ENCODE measurements at places on chromosomes 6 and 20.

DNA sequence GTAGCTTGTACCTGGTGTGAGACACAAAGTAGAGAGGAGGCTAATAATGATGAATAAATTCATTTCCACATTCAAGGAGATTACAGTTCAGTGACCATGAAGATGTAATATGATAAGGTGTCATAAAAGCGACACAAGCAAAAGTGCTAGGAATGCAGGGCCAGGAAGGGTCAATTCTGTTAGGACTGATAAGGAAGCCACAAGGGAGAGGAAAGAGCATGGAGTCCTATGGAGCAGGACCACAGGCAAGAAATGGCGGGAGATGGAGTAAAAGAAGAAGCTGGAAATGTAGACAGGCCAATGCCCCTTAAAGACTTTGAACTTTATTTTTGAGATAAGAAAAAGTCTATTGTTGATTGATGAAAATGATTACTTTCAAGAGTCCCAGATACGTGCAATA is 161.8 kb upstream of the KCNK16 start:
- DNase-seq: no peak

GRCh38 chr20:57802765-57803507 is 93.1 kb upstream of the PMEPA1 start:
- no peak for DNase-seq

GRCh38 chr20:46341074-46342009 is 33.0 kb upstream of the CDH22 start:
- DNase-seq: no peak

GRCh38 chr6:25731721-25732120 is 22.8 kb upstream of the SLC17A4 start:
- no peak for DNase-seq

DNA sequence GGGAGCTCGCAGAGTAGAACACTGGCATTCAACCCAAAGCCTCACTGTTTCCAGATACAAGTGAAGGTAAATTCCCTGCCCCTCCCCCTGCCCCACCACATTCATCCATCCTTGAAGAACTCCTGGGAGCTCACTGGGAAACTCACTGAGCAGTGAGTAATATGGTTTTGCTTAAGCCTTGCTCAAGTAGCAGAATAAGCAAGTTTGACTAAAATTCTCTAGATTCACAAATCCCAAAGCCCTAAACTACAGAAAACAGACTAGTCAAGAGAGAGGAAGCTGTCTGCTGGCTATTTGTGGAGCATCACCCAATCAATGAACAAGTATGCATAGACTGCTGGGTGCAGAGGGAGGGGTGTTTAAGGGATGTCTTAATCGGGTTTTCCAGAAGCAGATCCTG is 82.1 kb downstream of the UNC5CL start:
- DNase-seq: no peak

- DNase-seq: no peak
Observed at GRCh38 chr6:129748901-129749748, 39.1 kb upstream of the ARHGAP18 start.

DNA sequence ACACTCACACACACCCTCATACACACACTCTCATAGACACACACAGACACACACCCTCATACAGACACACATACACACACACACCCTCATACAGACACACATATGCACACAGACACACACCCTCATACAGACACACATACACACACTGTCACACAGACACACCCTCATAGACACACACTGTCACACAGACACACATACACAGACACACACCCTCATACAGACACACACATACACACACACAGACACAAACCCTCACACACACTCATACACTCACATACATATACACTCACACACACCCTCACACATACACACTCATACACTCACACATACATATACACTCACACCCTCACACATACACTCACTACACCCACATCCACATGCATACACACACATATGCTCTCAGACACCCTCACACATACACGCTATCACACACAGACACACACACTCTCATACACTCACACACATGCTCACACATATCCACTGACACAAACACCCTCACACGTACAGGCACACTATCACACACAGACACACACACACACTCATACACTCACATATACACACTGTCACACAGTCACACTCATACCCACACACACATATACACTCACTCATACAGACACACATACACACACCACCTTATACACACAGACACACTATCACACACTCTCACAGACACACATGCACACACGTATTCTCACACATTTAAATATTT is 9.1 kb downstream of the ADIG start:
- no peak for DNase-seq

DNA sequence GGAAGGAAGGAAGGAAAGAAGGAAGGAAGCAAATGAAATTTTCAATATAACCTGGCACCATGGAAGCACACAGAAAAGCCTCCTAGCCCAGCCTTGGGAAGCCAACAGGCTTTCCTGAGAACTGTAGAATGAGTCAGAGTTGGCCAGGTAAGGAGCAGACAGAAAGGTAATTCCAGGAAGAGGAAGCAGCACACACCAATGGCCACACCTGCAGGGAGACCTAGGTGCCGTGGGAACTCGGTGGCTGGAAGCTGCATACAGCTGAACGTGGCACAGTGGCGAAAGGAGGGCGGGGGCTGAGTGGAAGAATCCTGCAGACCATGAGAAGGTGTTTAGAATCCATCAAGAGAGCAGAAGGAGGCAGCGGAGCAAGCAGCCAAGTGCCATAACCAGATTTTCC is 224.8 kb upstream of the RREB1 start:
- DNase-seq: no peak

GRCh38 chr6:111987295-111987694 is 66.6 kb upstream of the CCN6 start:
- DNase-seq: no peak

- no peak for DNase-seq
Observed at GRCh38 chr6:108166664-108167448, 1.0 kb downstream of the NR2E1 start.

DNA sequence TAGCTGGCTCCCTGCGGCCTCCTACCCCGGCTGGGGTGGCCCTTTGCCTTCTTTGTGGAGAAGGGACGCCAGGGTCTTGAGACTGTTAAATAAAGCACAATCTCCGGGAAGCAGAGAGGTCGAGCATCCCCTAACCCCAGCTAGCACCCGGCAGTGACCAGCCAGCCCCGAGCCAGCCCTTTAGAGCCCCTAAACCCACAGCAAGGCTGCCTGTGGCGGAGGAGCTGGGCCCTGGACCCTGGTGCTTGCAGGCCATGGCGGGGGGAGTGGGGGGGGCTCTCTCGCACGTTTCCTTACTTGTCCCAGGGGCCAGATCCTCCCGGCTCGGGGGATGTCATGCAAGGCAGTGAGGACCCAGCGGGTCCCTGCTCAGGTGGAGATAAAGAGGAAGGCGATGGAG is 49.2 kb upstream of the GATA5 start:
- no peak for DNase-seq

DNA sequence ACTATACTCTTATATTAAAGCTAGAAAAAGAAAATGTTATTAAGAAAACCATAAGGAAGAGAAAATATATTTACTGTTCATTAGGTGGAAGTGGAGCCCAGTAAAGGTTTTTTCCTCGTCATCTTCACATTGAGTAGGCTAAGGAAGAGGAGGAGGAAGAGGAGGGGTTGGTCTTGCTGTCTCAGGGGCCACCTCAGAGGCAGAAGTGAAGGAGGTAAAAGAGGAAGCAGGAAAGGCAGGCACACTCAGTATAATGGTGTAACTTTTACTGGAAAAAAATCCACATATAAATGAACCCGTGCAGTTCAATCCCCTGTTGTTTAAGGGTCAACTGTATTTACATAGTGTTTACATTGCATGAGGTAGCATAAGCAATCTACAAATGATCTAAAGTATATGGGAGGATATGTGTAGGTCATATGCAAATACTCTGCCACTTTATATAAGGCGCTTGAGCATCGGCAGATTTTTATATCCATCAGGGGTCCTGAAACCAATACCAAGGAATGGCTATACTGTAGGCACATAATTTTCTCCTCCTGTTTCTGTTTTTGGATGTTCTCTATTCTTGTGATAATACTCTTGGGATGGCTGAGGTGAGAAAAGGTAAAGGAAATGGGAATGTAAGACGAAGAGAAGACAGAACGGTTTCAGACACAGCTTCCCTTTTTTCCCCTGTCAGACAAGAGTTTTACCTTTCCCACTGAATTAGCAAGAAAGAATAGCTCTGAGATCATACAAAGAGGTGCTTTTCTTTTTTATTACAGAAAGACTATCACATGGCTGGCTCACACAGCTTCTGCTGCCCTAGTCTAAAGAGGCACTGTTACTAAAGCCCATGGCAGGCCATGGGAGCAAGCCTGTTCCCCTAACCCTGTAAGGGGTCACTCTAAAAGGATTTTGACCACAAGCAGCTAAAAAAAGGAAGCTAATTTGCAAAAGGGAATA is 59.9 kb downstream of the NUDT3 start:
- DNase-seq: no peak

GRCh38 chr6:43838276-43839036 is 68.4 kb downstream of the VEGFA start:
- DNase-seq: no peak

- DNase-seq: no peak
Observed at GRCh38 chr6:121652726-121653623, 217.5 kb downstream of the GJA1 start.

DNA sequence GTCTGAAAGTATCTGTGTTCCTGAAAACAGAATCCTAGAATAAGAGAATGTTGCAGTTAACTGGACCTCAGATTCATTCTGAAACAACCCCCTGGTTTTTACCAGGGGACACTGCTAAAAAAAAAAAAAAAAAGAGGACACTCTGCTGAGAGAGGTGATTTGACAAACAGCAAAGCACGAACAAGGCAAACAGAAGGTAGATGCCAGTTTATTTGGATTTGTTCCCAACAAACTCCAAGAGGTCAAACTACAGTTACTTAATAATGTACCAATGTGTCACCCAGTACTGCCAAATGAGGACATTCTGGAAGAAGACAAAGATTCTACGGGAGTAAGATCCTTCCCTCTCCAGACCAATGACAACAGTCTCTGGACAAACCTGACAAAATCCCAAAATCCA is 40.6 kb upstream of the SLC22A16 start:
- DNase-seq: no peak

GRCh38 chr6:53347921-53348370 is 804 bp downstream of the ELOVL5 start:
- DNase-seq: peak; percentile 27

GRCh38 chr6:21992178-21992967 is 304.5 kb downstream of the PRL start:
- DNase-seq: no peak

DNA sequence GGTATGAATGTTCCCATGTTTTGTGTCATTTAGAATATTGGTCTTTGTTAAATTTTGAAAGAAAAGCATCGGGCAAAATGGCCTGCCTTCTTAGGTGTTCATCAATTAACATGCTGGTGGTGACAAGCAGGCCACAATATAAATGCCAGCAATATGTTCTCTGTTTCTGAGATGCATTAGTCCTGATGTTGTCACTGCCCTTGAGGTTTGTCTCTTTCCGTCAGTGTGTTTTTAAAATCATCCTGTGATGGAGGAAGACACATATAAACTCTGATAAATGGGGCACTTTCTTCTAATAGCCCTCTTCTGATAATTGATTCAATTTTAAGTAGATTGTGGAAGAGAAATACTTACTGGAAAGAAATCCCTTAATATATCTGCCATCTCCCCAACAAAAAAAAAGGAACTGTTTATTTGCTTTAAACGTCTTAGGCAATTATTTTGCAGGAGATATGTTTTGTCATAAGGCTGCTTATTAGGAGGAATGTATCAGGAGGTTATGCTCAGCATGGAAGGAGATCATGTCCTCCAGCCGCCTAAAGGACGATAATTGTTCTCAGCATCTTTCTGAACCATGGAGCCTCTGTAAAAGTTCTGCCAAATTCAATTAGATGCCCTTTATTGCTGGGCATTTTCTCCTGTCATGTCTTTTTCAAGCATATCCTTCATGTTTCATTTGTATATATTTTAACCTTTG is 134.1 kb downstream of the COL9A1 start:
- DNase-seq: no peak

Data from NCI-H2029 treated with DMSO at 0.1 percent for 48 hours (cell line).